ENCODE measurements at places on chromosomes 2 and 18. TPM values are rescaled to one million over a fixed set of nuclear protein-coding genes. Genes with fewer than 3 reads are reported as not detected.

DNA sequence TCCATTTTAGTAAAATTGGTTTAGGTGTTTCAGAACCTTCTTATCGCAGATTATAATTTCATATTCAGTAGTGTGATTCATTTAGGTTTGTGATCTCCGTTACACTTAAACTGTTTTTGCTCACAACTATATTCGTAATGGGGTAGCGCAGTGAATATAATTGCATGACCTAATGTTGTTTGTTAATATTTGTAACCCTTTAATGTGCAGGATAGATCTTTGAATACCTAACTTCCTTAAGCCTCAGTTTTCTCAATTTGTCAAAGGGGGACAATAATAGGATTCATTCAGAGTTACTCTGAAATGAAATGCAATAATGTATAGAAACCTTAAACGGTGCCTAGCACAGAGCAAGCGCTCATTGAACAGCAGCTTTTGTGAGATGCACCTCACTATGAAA, 558 bp upstream of the ZDBF2 start:
- no peak for DNase-seq

Gene DLX2
- not detected for total RNA-seq

Gene BIN1
- total RNA-seq, result 148 TPM

- DNase-seq, result no peak
Measured at GRCh38 chr2:127909019-127909418, 23.3 kb upstream of the AMMECR1L start.

GRCh38 chr2:196927376-196928225, 1.1 kb upstream of the PGAP1 start:
- DNase-seq, result peak; percentile 75

DNA sequence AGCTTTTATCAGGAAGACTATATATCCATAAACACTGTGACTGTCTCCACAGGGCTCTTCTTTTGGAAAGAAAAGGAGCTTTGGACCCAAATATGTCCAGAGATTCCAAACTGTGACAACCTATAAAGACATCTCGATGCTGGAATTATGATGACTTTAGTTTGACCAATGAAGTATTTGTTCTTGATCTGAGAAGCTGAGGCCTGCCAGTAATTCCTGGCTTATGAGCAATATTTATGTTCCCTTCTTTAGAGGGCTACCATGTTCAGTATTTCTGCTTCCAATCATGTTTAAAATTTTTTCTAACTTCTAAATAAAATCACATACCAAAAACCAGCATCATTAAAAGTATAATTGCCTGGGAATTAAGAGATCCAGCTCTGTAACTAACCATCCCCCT, 41.1 kb downstream of the FEZ2 start:
- DNase-seq, result no peak

- DNase-seq, result no peak
Measured at GRCh38 chr2:71581026-71581425, 127.7 kb downstream of the DYSF start.

Gene CPS1
- 0.48 TPM for total RNA-seq

- DNase-seq, result no peak
Measured at GRCh38 chr18:63887424-63887823, at the start of gene SERPINB2. Gene SERPINB2, plus strand, starts transcription at chr18:63887705. Its CDS starts 3,740 bp downstream, at chr18:63891445.

DNA sequence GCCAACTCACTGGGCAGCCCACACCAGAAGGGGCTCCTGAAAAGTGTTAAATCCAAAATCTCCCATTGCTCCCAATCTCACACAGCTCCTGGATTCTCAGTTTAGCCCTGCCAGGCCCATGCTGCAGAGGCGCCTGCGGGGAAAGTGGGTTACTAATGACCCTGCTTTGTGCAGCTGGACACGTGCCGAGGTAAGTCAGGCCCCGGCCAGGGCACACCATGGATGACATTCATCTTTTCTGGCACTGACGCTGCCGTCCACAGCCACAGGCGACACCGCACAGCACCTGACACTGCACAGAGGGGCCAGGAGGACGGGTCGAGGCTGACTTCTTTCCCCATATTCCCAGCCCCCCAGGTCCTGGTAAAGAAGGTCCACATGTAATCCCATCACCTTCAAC, 193.5 kb downstream of the EIPR1 start:
- DNase-seq, result no peak

Gene CRYGA
- not detected for total RNA-seq

Gene KCNF1
- not detected for total RNA-seq

GRCh38 chr2:145047554-145047953, 527.6 kb upstream of the ZEB2 start:
- no peak for DNase-seq

Gene IL1RN
- 0.48 TPM for total RNA-seq

- DNase-seq, result no peak
Measured at GRCh38 chr2:8061219-8061618, 620.6 kb upstream of the ID2 start.

GRCh38 chr2:96319396-96319795, 5.7 kb upstream of the ITPRIPL1 start:
- no peak for DNase-seq

DNA sequence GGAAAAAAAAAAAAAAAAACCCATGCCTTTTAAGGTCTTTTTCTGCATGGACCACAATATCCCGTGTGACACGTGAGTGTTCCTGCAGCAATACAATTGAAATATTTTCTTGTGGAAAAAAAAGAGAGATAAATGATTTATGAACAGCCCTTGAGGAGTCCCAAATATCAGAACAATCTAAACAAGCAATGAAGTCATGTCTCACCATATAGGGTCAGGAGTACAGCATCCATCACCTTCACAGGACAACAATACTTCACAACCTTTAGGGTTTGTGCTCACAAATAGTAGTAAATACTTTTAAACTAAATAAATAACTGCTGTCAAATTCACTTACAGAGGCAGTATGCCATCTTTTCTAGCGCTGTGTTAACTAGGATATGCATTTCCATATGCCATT, 87.9 kb downstream of the ZEB2 start:
- DNase-seq, result no peak

- no peak for DNase-seq
Measured at GRCh38 chr2:127575941-127576432, 40.5 kb downstream of the MYO7B start.

- DNase-seq, result no peak
Measured at GRCh38 chr2:239498981-239499634, 98.3 kb upstream of the HDAC4 start.

DNA sequence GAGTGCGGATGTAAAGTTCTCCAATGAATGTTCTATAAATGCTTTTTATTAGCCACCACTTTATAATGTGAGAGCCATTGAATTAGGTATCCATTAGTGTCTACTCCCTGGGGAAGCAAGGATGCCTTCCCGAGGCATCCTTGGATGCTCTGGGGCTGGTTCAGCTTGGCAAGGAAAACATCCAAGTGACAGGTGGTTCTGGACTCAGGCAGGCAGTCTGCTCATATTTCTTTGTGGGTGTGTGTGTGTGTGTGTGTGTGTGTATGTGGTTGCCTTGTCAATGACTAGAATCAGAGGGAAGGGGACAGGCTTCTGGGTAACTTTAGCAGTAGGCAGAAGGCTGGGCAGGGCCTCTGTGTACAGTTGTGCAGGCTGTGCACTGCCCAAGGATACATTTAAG, 149.2 kb downstream of the TSN start:
- DNase-seq, result no peak

Gene SPOPL
- total RNA-seq, result 10.2 TPM

DNA sequence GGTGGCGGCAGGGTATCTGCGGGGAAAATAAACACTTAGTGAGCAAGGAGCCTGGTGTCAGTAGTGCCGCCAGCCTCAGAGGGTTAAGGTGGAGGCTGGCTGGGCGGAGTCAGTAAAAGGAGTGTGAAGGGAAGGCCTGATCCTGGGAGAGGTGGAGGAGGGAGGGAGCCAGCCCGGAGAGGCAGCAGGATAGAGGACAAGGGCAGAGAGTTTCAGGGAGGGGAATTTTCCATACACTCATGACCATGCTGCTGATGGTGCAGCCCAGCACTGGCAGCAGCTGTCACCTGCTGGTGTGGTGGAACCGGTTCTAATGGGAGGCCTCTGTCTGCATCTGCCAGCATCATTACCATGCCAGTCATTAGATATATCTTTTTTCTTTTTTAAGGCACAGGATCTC, 2.0 kb upstream of the TEX44 start:
- no peak for DNase-seq

GRCh38 chr18:48887294-48887904, 63.4 kb downstream of the SMAD7 start:
- DNase-seq, result no peak

GRCh38 chr18:40056079-40056692, 1898.8 kb upstream of the PIK3C3 start:
- DNase-seq, result no peak

Gene MATN3
- not detected for total RNA-seq

GRCh38 chr2:134014196-134014960, 239.5 kb upstream of the MGAT5 start:
- no peak for DNase-seq

Gene TUBA3E
- not detected for total RNA-seq

Gene RPL37A
- 2,088 TPM for total RNA-seq

GRCh38 chr2:99726691-99727090, 236.9 kb upstream of the REV1 start:
- DNase-seq, result no peak

DNA sequence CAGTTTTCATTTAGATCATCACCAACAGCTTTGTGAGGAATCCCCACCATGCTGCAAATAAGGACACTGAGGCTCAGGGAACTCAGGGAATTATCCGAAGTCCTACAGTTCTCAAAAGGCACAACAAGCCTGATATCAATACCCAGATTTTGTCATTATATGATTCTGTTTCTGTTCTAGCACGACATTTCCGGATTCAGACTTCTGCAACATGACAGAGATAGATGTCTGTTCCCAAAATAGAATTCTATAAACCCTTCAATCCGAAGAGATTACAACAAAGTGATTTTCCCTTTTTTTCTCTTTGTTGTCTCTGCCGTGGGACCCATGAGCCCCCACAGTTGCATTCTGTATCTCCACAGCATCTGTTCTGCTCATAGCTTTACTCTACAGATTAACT, 72.0 kb downstream of the DOCK10 start:
- no peak for DNase-seq

- no peak for DNase-seq
Measured at GRCh38 chr2:79580175-79580574, 67.3 kb downstream of the CTNNA2 start.

- no peak for DNase-seq
Measured at GRCh38 chr18:13371689-13372418, 153.3 kb downstream of the LDLRAD4 start.

Gene TEX51
- not detected for total RNA-seq

DNA sequence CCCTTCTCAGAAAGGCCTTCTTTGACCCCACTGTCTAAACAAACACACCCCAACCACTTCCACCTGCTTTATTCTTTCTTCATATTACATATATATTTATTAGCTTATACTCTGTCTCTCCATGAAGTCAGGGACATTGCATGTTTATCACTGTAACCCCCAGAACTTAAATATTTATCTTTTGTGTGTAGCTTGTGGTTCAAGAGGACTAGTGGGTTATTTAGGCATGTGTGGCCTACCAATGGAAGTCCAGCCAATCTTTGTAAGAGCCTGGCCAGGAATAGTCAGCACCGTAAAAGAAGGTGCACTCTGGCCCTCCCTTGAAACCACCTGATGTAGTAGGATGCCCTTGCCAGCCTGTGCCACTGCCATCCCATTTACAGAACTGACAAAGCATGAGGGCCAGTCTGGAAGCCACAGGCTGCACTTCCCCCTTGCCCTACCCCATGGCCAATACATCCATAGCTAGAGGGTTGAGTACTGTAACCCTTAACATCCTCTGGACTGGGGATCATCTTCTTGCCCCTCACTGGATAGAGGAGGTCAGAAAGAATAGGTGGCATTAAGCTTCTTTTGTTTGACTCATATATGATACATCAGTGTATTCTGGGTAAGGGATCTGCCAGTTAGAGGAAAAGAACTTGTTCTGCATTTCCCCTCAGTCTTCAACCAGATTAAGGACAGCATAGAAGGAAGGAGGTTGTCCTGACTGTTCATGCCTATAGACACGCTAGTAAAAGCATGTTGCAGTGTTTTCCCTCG, 4.9 kb downstream of the NEMP2 start:
- no peak for DNase-seq

DNA sequence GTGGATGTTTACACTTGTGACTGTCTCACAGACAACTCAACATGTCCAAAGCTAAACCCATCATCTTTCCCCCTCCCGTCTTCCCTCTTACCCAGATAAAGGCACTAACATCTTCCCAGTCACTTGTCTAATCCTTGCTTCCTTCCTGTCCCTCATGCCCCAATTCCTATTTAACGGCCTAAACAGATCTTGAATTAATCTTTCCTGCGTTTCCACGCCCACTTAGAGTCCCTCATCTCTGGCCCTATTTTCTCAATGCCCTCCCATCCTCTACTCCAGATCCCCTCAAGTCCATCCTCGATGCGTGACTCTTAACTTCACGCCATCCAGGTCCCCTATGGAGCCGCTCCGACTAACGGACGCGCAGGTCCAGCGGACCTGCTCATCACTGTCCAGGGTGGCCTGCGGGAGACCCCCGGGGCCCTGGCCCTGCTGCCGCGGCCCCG, 682 bp upstream of the SCLY start:
- peak; percentile 9 for DNase-seq

Gene OTOS
- total RNA-seq, result not detected

DNA sequence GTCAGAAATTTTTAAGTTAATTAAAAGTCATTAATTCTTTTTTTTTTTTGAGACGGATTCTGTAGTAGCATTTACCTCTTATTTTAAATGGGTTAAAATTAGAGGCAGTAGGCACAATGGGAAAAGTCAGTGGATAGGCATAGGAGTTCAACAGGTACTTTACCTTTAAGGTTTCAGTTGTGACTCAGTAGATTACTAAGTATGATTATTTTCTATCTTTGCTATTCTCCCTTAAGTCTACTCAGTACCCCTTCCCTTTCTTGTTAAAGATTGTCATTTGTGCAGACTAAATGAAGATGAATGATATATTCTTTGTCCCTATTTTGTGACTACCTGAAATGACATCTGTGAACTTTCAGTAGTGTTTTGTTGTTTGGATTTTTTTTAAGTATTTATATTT, 19.7 kb downstream of the CCNYL1 start:
- DNase-seq, result no peak

Gene SPC25
- total RNA-seq, result 51.6 TPM

DNA sequence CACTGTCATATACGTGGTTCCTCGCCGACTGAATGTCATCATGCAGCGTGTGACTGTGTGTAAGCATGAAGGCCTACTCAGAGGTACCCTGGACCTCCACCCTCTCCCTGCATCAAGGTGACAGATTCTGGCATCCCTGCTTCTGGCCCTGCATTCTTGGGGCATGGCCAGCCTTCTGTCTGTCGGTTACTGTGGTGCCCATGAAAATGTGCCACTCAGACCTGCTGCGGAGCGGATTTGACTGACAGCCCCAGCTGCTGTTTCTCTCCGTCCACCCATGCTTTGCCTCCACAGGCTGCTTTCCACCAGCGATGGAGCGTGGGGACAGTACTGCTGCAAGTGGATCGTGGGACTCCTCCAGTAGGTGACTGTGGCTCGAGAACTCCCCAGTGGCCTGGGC, 9.6 kb downstream of the TMEM177 start:
- no peak for DNase-seq

GRCh38 chr2:7031547-7032245, 114.5 kb downstream of the RNF144A start:
- DNase-seq, result peak; percentile 17

- no peak for DNase-seq
Measured at GRCh38 chr2:187093771-187094412, 244.9 kb upstream of the ZSWIM2 start.

Gene GKN2
- total RNA-seq, result not detected

All from activated CD4-positive, alpha-beta T cell treated with anti-CD3 and anti-CD28 coated beads, Interleukin-2, amount 10 ng/mL, durations not matched to agents 7 days and 5 days (primary cell).